ENCODE measurements at places on chromosomes 2 and 18. TPM values are rescaled to one million over a fixed set of nuclear protein-coding genes. Genes with fewer than 3 reads are reported as not detected.

- H3K27ac ChIP-seq, result no peak overlapping the region
- H3K27me3 ChIP-seq, result peaks cover 17% of the 10 kb centered on the region
- no peak overlapping the region for H3K4me3 ChIP-seq
- peaks cover 2% of the 10 kb centered on the region for H3K4me1 ChIP-seq
- no peak for DNase-seq
Measured at GRCh38 chr18:11865071-11865470, 13.9 kb downstream of the CHMP1B start.

DNA sequence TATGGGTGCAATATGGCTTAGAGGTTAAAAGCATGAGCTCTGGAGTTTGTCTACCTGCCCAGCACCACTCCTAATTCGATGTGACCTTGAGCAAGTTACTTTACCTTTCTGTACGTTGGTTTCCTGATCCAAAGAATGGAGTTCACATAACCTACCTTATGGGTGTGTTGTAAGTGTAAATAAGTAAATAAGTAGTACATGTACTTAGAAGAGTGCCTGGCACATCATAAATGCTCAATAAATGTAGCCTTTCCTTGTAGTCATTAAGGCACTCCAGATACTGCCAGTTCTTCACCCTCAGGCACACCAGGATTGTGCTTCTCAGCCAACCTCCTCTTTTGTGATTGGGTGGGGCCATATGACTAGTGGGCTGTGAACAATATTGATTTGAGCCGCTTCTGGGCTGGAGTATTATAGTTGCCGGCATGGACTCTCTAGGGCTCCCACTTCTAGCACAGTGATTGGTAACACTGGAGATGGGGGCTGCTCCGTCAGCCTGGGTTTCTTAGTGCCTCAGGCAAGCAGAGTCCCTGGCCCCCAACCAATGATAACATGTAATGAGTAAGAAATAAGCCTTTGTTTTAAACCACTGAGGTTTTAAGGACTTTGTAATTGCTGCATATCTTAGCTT is 101.7 kb upstream of the NOSTRIN start:
- no peaks in the 10 kb centered on the region for H3K4me1 ChIP-seq
- DNase-seq, result no peak
- H3K36me3 ChIP-seq, result peaks cover 4% of the 10 kb centered on the region
- H3K27ac ChIP-seq, result no peak overlapping the region
- no peaks in the 10 kb centered on the region for H3K27me3 ChIP-seq
- no peak overlapping the region for H3K4me3 ChIP-seq

DNA sequence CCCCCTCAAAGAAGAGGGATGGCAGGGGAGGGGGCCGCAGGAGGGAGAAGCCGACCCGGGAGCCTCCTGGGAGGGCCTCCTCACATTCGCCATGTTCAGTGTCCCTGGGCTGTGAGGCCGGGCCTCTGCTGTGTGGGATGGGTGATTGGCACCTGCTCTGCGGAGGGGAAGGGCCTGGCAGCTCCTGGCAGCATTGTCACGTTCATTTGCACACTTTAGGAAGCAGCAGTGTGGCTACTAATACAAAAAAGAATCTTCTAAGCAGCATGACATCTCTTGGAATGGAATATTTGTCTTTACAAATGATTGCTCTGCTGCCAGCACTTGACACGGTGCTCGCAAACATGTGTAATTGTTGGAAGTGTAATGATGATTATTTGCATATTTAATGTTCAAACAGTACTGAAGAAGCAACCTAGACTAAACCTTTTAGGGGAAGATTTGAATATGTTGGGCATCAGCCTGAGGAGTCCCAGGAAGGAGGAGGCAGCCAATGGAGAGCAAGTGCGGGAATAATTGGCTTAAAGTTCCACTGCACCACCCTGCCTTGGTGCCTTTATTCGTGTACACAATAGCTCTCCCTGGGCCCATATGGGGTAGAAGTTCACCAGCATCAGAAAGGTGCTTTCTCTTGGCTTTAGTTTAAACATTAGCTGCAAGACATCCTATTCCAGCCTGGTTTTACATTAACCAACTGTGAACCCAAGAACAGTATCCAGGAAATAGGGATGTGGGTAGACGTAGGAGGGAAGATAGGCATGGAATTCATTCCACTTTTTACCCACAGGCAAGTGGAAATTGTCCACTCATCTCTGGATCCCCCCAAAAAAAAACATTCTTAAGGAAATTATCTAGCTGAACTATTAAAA is 404.9 kb downstream of the TMEM182 start:
- H3K27me3 ChIP-seq, result no peaks in the 10 kb centered on the region
- H3K36me3 ChIP-seq, result no peaks in the 10 kb centered on the region
- no peak overlapping the region for H3K4me3 ChIP-seq
- no peak overlapping the region for H3K27ac ChIP-seq

DNA sequence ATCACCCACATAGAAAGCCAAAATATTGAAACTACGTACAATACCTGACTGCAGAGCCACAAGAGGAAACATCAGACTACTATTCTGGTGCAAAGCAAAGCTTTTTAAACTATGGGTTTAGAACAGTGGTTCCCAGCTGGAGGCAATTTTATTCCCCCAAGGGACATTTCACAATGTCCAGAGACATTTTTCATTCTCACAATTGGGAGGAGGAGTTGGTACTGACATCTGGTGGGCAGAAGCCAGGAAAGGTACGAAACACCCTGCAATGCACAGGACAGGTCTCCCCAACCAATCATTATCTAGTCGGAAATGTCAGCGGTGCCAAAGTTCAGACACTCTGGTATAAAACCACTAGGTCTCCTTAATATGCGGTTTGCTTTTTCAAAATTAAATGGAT is 88.4 kb upstream of the ARL5A start:
- no peak overlapping the region for H3K27ac ChIP-seq
- H3K4me1 ChIP-seq, result peaks cover 6% of the 10 kb centered on the region
- H3K4me3 ChIP-seq, result no peak overlapping the region

GRCh38 chr2:68719912-68720311 is 14.7 kb upstream of the ARHGAP25 start:
- peaks cover 99% of the 10 kb centered on the region for H3K4me1 ChIP-seq
- H3K4me3 ChIP-seq, result peak overlapping the region; percentile 37
- no peaks in the 10 kb centered on the region for H3K27me3 ChIP-seq
- peaks cover 1% of the 10 kb centered on the region for H3K36me3 ChIP-seq
- peak overlapping the region; percentile 86 for H3K27ac ChIP-seq

DNA sequence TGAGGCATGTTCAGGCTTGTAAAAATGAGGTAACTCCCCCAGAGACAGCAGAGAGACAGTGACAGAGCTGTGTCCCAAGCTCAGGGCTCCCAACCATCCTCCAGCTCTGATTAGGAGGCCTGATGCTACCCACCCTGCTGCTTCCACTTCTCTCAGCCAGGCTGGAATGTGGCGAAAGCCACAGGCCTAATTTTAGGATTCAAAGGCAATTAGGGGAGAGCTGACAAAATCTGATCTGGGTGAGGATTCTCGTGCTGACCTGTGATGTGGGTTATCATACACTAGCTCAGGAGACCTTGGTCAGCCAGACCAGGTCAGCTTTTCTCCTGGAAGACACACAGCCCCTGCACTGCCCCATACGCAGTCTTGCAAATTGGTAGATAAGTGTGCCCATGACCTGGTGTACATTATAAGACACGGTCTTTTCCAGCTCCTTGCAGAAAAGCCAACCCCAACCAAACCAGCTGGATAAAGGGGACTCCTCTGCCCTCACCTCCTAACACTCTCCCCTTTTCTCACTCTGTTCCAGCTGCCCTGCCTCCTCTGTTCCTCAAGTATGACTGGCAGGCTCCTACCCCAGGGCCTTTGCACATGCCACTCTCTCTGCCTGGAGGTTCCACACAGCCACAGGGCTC is 225.9 kb downstream of the MGAT5 start:
- DNase-seq, result no peak
- H3K4me1 ChIP-seq, result no peaks in the 10 kb centered on the region
- H3K27me3 ChIP-seq, result peaks cover 7% of the 10 kb centered on the region
- H3K36me3 ChIP-seq, result no peaks in the 10 kb centered on the region
- no peak overlapping the region for H3K4me3 ChIP-seq

GRCh38 chr18:49212819-49213218 is 247.6 kb downstream of the DYM start:
- no peak overlapping the region for H3K27ac ChIP-seq
- no peak for DNase-seq
- peaks cover 3% of the 10 kb centered on the region for H3K4me1 ChIP-seq
- no peaks in the 10 kb centered on the region for H3K27me3 ChIP-seq

- DNase-seq, result no peak
- H3K4me1 ChIP-seq, result peaks cover 32% of the 10 kb centered on the region
Measured at GRCh38 chr2:168884975-168885374, 5.3 kb downstream of the SPC25 start.

DNA sequence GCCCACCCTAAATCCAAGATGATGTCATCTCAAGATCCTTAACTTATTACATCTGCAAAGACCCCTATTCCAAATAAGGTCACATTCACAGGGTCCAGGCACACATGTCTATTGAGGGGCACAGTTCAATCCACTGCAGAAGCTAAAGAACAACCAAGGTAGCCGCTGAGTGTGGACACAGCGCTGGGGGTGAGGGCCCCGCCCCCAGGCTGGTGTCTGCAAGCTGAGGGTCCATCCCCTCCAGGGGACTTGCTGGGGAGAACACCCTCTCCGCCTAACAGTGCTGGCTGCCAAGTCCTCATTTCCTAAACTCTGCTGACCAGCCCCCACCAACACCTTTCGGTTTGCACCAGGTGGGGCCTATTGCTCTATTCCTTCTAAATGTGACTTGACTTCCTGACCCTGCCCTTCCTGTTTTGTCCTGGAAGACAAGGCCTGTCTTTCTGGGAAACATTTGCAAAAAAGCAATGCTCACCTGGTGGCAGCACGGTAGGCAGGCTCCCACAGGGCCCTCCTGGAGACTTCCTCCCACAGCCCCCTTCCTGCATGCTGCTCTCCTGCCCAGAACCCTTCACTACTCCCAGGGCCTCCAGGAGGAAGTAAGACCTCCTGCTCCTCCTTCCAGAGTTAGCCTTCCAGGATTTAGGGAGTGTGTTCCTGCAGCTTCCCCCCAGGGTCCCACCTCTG is 24.4 kb upstream of the TEX44 start:
- H3K4me1 ChIP-seq, result peaks cover 6% of the 10 kb centered on the region
- H3K36me3 ChIP-seq, result no peaks in the 10 kb centered on the region
- H3K27ac ChIP-seq, result no peak overlapping the region
- no peak overlapping the region for H3K4me3 ChIP-seq

DNA sequence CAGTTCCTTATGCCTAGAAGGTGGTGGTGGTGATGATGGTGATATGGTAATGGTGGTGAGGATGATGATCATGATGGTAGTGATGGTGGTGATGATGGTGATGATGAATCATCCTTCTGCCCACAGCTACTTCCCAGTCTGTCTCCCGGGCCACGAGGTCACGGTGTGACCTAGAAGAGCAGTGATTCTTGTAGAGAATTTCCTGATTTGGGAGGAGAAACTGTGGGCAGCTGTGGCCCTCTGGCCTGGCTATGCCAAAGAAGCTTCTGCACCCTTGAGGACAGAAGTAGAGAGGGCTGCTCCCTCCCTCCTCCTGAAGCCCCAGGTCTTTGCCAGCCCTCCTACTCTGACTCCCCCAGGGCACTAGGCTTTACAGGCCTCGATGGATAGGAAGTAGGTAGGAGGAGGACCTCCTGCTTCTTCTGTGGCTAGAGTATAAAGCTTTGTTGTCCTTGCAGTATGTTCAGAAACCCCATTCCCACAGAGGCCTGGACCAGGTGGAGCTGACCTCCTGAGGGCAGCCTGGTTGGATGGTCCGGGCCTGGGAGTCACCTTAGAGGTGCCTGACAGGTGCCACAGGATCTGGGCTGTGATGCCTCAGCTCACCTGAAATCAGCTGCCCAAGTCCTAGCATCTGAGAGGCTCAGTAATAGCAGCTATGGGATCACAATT is 57.9 kb upstream of the EPAS1 start:
- H3K27ac ChIP-seq, result peak overlapping the region; percentile 82
- peaks cover 4% of the 10 kb centered on the region for H3K36me3 ChIP-seq
- H3K4me1 ChIP-seq, result peaks cover 56% of the 10 kb centered on the region
- DNase-seq, result peak; percentile 68

The NAPG gene
- 33.5 TPM for total RNA-seq

The NPAS2 gene
- total RNA-seq, result 0.47 TPM

The PUS10 gene
- 6.7 TPM for total RNA-seq

The SPHKAP gene
- not detected for total RNA-seq

The SNORC gene
- total RNA-seq, result 1.8 TPM

The ASXL3 gene
- not detected for total RNA-seq

The PAX3 gene
- not detected for total RNA-seq

The CFAP65 gene
- not detected for total RNA-seq

The PPP4R3B gene
- total RNA-seq, result 67.3 TPM

The MDH1 gene
- 209 TPM for total RNA-seq

The TACR1 gene
- not detected for total RNA-seq
